ENCODE measurements at places on chromosomes 7 and 10.

- no peak for DNase-seq
Measured at GRCh38 chr10:75035975-75036708, 75.3 kb upstream of the SAMD8 start.

- no peak for DNase-seq
Measured at GRCh38 chr7:98643236-98643985, 26.3 kb downstream of the NPTX2 start.

DNA sequence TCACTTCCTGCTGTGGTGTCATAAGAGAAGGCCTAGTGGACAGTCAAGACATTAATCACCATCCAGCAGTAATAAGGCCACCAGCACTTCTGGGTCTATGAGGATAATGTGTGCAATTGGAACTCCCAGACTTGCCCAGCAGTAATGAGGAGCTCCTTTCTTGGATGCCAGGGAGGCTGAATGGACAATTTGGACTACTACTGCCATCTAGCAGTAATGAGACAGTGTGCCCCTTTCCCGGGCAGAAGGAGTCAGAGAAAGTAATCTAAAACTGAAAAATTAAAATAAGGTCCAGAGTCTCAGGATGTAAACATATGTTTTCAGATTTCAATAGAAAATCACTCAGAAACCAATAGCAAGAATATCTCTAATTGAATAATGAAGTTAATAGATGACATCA lies 400.4 kb downstream of the CDC14C start:
- no peak for DNase-seq

DNA sequence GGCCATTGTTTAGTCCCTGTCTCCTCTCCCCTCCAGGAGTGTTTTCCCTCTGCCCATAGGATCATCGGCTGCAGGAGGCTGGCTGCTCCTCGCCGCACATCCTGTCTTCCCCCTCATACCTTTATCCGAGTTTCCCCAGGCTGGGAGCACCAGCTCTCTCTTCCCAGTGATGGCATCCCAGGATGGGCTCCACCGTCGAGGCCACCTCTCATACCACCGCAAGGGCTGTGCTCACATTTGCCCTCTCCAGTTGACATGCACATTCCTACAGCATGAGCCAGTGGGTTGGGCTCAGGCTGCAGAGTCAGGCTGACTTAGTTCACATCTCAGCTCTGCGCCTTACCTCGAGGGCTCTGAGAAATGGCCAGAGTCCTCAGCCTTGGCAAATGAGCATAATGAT lies 12.1 kb downstream of the HKDC1 start:
- no peak for DNase-seq

DNA sequence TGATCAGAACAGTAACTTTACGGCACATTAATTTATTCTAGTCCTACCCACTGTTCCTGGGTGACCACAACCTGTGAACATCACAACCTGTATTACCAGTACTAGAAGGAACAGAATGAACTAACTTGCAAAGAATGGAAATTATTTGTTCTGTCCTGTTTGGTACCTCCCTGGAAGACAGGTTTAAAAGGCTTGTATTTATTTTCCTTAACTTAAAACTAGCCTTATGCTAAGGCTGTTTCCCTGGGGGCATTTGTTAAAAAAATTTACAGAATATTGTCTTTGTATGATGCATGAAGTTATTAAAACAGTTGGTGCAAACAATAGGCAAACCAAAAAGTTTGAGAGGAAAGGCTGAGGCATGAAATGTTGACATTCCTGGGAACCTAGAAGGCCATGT lies 132.7 kb downstream of the DNAJC1 start:
- DNase-seq = no peak

GRCh38 chr10:129126982-129127381 lies 340.1 kb upstream of the MGMT start:
- DNase-seq = no peak

GRCh38 chr7:151822541-151823181 lies 54.3 kb downstream of the PRKAG2 start:
- DNase-seq = no peak

GRCh38 chr7:149680331-149681025 lies 92.9 kb downstream of the ZNF467 start:
- no peak for DNase-seq

- DNase-seq = no peak
Measured at GRCh38 chr7:140324714-140325113, 73.6 kb downstream of the SLC37A3 start.

DNA sequence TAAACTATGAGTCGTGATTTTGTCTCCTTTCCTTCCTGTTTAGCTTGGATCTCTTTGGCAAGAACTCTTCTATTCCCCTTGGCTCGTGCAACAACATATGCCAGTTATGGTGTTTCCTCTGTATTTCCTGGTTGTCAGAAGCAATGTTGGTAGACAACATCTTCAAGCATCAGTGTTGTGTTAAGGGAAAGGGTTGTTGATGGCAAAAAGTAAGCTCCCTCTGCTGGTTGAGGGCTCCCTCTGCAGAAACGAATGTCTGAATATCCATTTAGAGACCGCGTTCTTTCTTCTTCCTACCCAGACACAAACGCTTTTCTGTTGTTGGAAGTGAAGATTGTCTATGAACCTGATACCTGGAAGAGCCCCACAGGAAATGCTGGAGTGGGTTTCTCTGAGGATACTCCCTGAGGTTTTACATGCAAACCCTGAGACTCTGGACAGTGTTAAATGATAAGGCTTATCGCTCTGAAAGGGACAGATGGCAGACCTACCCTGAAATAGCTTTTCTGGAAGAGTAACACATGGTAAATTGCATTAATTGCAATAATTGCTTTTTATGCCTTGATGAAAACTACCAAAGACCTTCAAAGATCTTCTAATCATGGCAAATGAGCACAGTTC lies 23.5 kb upstream of the C1QL3 start:
- no peak for DNase-seq

DNA sequence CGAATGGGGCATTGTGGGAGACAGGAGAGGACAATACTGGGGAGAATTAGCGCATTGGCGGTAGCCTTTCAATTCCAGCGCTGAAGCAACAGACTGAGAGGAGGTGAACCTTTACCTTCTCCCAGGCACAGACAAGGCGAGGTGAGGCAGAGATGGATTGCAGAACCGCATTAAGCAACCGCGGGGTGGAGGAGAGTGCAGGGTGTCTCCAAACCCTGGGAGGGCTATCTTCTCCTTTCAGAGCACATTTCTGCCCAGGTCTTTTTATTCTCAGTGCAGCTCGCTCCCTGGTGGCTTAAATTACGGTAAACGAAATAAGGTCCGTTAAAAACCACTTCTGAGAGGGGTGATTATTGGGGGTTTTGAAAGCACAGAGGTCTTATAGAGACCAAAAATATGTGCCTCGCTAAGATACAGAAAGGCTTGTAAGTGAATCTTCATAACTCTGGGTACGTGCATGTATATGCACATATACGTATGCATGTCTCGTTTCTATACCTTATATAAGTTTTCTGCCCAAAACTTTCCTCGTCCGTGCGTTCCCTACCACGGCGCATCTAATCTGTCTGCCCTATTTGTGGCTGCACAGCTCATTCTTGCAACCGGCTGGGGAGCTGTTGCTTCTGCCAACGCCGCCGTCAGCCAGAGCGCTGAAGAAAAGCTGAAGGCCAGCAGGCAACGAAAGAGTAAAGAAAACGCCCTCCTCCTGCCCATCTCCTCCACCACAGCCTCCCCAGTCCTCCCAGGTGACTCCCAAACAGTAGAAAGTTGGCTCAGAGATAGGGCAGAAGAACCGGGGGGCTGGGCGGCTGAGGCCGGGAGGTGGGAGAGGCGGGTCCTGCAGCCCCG lies 895 bp upstream of the ZNF804B start:
- no peak for DNase-seq

GRCh38 chr10:13810568-13810967 lies 223.8 kb downstream of the PRPF18 start:
- no peak for DNase-seq

- no peak for DNase-seq
Measured at GRCh38 chr10:58356756-58357155, 21.9 kb downstream of the UBE2D1 start.

GRCh38 chr10:116014871-116015582 lies 258.0 kb downstream of the GFRA1 start:
- no peak for DNase-seq

DNA sequence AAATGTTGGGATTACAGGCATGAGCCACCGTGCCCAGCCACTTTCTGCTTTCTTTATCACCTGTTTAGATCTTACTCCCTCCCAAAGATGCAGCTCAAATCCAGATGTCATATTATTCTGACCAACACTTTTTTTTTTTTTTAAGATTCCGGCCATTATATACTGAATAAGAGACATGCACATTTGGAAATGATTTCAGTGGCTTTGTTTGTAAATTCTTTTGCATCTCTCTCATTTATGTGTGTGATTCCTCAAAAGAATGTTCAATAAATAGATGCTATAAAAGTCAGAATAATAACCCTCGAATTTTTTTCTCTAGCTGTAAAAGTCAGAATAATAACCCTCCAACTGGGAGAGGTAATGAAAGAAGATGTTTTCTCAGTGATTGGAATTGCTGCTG lies 25.4 kb downstream of the HECW1 start:
- no peak for DNase-seq

DNA sequence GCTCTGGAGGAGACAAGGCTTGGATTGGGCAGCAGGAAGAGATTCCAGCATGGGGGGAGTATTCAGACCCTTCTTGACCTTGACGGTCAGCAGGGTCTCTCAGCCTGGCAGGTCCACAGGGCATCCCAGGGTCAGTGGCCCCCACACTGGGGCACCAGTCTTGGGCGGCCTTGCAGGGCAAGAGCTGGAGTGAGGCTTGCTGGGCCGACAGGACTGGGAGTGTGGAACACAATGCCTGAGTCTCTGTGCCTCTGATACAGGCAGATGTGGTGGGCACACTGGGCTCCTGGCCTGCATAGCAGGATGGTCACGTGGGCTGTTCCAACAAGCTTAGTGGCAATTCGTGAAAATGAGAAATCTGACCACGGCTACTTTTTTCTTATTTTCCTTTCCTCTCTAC lies 229.7 kb downstream of the TCERG1L start:
- DNase-seq = no peak

DNA sequence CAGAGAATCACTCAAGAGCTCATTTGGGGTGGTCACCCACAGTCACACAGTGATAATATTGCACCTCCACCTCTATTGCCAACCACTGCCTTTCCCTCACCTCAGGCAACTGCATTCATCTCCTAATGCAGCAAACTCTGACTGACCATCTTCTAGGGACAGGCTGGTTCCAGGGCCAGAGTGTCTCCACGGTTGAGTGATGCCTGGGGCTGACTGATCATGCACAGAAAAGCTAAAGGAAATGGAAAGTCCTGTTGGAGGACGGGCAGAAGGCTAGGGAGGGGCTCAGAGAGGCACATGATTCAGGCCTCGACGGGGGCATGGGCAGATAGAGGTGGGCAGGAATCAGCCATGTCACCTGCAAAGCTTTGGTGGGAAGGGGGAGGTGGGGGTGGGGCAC lies 127.1 kb upstream of the TNS3 start:
- DNase-seq = no peak

GRCh38 chr7:111226800-111227199 lies 135.9 kb downstream of the LRRN3 start:
- no peak for DNase-seq

DNA sequence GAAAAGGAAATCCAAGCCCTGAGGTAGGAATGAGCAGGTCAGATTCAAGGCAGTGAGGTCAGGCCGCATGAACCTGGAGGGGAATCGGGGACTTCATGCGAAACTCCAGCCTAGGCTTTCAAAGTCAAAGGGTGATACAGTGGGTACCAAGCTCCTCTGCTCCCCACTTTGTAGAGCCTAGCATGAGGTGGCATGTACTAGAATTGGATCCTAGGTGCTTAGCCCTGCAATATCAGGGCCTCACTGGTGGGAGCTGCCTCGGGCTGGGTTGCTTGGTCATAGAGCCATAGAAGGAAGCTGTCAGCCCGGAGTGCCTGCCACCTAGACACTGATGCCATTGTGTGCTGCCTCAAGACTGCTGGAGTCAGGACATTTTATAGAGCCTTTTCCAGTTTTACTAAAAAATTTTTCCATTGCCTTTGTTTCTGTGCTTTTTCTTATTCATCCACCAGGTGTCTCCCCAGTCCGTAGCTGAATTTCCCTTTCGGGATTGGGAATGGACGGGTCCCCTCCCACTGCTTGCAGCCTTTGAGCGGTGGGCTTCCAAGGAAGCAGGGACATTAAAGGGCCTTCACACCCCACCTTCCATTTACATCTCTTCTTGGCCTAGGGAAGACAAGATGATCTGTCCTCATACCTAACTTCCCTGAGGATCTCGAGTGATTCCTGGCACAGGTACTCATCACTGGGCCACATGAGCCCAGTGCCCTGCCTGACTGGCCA lies 5.5 kb upstream of the LZTS2 start:
- DNase-seq = no peak

DNA sequence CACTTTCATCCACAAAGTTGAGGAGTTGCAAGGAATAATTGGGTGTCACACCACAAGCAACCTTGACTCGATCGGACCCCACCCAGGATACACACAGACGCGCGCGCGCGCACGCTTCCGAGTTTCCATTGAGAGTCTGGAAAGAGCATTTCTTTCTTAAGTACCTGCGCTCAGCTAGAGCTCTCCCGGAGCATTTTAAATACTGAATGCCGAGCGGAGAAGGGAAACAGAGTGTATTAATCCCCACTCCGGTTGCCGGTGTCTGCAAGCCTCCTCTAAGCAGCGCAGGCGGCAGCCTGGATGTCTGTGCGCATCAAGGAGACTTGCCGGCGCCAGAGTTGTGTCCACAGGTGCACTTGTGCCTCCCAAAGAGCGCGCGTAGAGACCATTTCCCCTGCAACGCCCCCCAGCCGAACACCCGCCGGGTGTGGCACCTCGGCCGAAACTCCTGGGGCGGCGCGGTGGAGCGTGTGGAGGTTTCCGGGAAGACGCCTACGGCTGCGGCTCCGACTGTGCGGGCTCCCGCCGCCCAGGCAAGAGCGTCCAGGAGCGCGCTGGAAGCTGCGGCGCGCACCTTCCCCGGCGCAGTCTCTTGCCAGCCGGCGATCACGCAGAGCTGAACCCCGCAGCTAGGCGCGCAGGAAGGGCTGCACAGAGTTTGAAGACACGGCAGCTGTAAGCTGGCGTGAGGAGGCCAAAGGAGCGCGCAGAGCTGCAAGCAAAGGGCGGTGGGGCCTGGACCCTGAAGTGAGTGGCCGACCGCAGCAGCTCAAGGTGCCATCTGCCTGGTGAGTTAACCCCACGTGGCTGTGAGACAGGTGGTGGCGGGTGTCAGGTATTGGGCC lies 1.1 kb upstream of the FEZF1 start:
- no peak for DNase-seq

DNA sequence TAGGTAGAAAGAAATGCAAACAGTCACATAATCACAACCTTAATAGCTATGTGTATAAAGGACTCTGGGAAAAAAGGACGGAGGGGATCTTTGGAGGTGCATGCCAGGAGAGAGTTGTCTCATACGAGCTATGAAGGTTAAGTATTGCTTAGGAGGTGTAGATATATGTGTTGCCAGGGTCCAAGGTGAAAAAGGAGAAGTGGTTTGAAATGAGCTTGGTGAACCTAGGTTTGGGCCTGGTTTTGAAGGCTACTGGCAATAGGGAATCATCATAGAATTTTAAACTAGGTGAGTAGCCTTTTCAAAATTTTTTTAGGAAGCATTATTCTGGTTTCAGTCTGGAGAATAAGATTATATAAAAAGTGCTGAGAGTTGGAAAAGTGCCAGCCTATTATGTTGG lies 336.8 kb downstream of the AUTS2 start:
- DNase-seq = no peak

GRCh38 chr10:98620503-98620902 lies 173.8 kb upstream of the HPS1 start:
- DNase-seq = no peak

GRCh38 chr7:21028599-21028998 lies 241.9 kb upstream of the SP8 start:
- no peak for DNase-seq

GRCh38 chr7:82347808-82348207 lies 95.8 kb downstream of the CACNA2D1 start:
- DNase-seq = no peak
